Foreskin keratinocyte (primary cell): ENCODE measurements at places on chromosomes 12 and 14. TPM values are rescaled to one million over a fixed set of nuclear protein-coding genes. Genes with fewer than 3 reads are reported as not detected.

Gene STYK1
- total RNA-seq = 3.1 and 3.7 TPM in 2 replicates

Gene TGM1
- 4.3 and 5.9 TPM in 2 replicates for total RNA-seq

Gene CDC42BPB
- 52.9 and 59.7 TPM in 2 replicates for total RNA-seq

Gene ITPK1
- total RNA-seq = 77.9 and 94.3 TPM in 2 replicates

Gene TAS2R9
- total RNA-seq = not detected in 2 replicates

Gene IL26
- not detected in 2 replicates for total RNA-seq

Gene ANKS1B
- total RNA-seq = 0.11 TPM in 1 of 2 replicates, not detected in the other

Gene LHX5
- 0.11 and 0.24 TPM in 2 replicates for total RNA-seq

Gene BEGAIN
- total RNA-seq = 0.48 and 0.53 TPM in 2 replicates

Gene PYGL
- 238 and 327 TPM in 2 replicates for total RNA-seq

Gene SDR9C7
- 0.07 and 0.24 TPM in 2 replicates for total RNA-seq

Gene CLEC4D
- total RNA-seq = not detected in 2 replicates

Gene CTDSP2
- 55.3 and 60.4 TPM in 2 replicates for total RNA-seq

Gene VDR
- total RNA-seq = 33.4 and 33.6 TPM in 2 replicates

Gene RD3L
- not detected in 2 replicates for total RNA-seq

Gene LRTM2
- not detected in 2 replicates for total RNA-seq
